ENCODE measurements at places on chromosomes 7 and 10. TPM values are rescaled to one million over a fixed set of nuclear protein-coding genes. Genes with fewer than 3 reads are reported as not detected.

CRCP gene
- 24.5 TPM for polyA plus RNA-seq

GIGYF1 gene
- polyA plus RNA-seq = 30.1 TPM

ZPBP gene
- polyA plus RNA-seq = 0.44 TPM

DNA sequence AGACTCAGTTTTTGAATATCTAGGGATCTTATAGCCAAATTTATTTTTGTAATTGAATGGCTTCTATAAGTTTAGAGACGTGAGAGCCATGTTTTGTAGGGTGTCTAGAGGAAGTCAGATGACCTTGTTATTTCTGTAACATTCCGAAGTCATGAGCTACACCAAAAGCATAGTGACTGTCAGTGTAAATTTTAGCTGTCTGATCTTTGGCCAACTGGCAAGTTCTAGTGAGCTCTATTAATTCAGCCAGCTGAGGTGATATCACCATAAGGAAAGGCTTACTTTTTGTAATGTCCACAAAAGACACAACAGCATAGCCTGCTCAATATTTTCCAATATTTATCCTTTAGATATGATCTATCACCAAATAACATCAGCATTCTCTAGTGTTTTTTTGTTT, 9.9 kb upstream of the NT5C3A start:
- DNase-seq = peak; percentile 38

- no peak for DNase-seq
Observed at GRCh38 chr10:118783776-118784545, 29.2 kb upstream of the CACUL1 start.

GRCh38 chr7:1425292-1426136, 33.8 kb downstream of the MICALL2 start:
- no peak for DNase-seq

MDH2 gene
- polyA plus RNA-seq = 221 TPM

GRCh38 chr10:126646110-126646509, 24.4 kb downstream of the C10orf90 start:
- no peak for DNase-seq

RBP4 gene
- polyA plus RNA-seq = 0.64 TPM

TBX20 gene
- polyA plus RNA-seq = not detected

FAM180A gene
- polyA plus RNA-seq = not detected

FAM131B gene
- polyA plus RNA-seq = 2.6 TPM

DNA sequence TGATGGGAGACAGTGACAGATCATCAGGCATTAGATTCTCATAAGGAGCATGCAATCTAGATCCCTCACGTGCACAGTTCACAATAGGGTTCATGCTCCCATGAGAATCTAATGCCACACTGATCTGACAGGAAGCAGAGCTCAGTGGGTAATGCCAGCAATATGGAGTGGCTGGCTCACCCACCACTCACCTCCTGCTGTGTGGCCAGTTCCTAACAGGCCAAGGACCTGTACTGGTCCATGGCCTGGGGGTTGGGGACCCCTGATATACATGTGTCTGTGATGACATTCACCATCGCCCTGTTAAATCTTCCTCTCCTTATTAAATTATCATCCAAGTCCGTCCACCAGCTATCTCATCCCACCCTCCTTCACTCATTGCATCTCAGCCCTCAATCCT, 118.4 kb downstream of the TEX36 start:
- no peak for DNase-seq

ABCA13 gene
- 0.53 TPM for polyA plus RNA-seq

- DNase-seq = no peak
Observed at GRCh38 chr10:26311383-26311940, 94.9 kb downstream of the GAD2 start.

NPSR1 gene
- not detected for polyA plus RNA-seq

DNA sequence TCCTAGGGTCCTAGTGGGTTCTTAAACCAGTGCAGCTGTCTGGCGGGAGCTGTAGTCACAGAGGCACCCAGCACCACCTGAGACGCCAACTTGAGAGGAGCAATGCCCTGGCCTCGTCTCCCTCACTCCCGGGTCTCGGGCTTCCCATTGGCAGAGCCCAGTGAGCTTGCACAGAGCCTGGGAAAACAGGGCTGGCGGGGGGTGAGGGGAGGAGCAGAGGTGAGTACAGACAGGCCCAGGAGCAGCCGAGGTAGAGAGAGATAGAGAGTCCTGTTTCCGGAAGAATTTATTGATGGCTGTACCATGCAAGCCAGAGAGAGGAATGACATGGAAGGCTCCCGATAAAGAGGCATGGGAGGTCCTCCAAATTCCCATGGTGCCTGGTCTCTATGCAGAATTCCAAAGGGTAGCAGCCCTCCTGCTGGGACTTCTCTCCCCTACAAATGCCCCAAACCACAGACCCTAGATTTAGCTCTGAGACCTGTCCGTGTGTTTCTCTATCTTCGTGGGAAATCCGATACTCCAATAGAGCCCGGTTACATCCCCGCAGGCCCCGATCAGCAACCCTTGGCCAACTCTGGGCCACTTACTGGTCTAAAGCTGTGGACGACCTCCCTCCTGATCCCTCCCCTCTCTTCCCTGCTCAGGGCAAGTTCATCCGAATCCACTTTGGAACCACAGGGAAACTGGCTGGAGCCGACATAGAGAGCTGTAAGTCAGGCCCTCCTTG, 20.3 kb upstream of the MYH16 start:
- no peak for DNase-seq

- DNase-seq = no peak
Observed at GRCh38 chr10:46314071-46314470, 27.3 kb downstream of the ANTXRL start.

- no peak for DNase-seq
Observed at GRCh38 chr7:88203401-88203800, 16.4 kb downstream of the SRI start.

GRCh38 chr10:131749767-131750142, 151.1 kb upstream of the PPP2R2D start:
- DNase-seq = no peak

TAS2R4 gene
- 1.2 TPM for polyA plus RNA-seq

GRCh38 chr10:13512564-13512963, 16.2 kb downstream of the BEND7 start:
- no peak for DNase-seq

GRCh38 chr7:137110535-137110934, 233.0 kb downstream of the PTN start:
- DNase-seq = no peak

ZCCHC24 gene
- 20.8 TPM for polyA plus RNA-seq

- no peak for DNase-seq
Observed at GRCh38 chr10:107971411-107971810, 806.9 kb upstream of the SORCS1 start.

ASAH2 gene
- 1.6 TPM for polyA plus RNA-seq

AZGP1 gene
- polyA plus RNA-seq = 71.9 TPM

DNA sequence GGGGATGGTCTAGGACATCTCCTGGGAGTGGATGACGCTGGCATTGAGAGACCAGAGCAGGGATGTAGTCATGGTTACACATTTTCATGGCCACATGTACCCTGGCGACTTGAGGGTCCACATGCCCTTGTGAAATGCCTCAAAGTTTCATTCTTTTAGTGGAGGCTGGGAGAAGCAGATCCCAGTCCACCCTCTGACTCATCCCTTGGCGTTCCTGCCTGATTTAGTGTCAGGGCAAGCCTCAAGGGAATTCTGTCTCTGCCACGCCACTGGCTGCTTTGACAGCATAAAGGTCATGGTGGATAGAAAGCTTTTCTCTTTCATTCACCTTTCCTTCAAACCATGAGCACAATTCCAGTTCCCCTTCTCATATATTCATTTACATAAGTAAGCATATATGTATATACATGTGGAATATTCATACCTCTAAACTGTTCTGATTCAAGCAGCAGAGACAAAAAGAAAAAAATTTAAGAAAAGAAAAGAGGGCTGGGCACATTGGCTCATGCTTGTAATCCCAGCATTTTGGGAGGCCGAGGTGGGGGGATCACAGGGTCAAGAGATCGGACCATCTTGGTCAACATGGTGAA, 21.8 kb upstream of the KIF5B start:
- no peak for DNase-seq

Measured in right renal cortex interstitium (tissue), 3 donors.